ENCODE measurements at places on chromosomes 7 and 10. TPM values are rescaled to one million over a fixed set of nuclear protein-coding genes. Genes with fewer than 3 reads are reported as not detected.

DNA sequence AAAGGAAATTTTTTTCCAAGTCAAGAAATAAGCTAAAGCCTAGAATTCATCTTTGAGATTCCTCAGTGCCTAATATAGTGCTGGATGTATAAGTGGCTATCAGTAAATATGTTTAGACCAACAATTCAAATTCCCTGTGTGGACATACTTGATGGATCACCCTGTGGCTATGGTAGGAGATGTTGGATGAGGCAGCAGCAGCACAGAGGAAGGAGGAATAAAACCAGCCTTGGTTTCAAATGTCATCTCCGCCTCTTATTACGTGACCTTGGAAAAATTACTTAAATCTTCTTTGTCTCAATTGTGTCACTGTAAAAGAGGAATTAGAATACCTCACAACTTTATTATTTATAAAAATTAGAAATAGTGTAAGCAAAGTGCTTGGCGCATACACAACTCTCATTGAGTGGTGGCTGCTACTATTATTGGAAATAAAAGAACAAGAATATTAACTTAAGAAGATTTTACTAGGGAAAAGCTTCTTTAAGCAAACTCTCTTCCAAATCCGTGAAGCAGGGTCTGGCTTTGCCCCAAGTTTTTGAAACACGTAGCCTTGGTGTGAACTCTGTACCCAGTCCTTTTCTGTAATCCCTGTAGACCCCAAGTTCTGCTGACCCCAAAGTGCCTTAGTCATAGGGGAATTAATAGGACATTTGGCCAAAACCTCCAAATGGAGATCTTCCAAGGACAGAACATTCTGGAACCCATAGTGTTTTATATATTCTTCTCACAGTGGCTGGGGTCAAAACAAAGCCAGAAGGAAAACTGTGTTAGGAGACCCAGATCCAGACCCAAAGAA lies 283.8 kb downstream of the PTEN start:
- no peak for DNase-seq

GRCh38 chr10:3874990-3875841 lies 90.2 kb upstream of the KLF6 start:
- DNase-seq: no peak

DNA sequence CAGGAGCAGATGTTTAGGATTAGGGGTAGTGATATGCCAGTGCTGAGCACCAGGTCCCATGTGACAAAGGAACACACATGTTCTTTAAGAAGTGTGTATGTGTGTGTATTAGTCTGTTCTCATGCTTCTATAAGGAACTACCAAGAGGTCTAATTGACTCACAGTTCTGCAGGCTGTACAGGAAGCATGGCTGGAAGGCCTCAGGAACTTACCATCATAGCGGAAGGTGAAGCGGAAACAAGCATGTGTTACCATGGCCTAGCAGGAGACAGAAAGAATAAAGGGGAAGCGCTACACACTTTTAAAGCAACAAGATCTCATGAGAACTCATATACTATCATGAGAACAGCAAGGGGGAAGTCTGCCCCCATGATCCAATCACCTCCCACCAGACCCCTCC lies 22.8 kb upstream of the PDZD8 start:
- DNase-seq: no peak

DNA sequence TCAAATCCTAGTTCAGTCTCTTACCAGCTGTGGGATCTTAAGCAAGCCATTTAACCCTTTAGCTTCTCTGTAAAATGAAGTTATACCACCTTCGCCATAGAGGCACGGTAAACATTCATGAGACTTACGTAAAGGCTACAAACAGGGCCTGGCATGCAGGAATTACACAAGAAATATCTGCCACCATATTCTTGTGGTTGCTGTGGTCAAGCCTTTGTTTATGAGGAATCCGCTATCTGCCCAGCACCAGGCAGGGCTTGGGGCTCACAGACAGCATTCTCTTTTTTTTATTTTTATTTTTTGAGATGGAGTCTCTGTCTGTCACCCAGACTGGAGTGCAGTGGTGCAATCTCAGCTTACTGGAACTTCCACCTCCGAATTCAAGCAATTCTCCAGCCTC lies 9.9 kb downstream of the AIFM2 start:
- no peak for DNase-seq

DNA sequence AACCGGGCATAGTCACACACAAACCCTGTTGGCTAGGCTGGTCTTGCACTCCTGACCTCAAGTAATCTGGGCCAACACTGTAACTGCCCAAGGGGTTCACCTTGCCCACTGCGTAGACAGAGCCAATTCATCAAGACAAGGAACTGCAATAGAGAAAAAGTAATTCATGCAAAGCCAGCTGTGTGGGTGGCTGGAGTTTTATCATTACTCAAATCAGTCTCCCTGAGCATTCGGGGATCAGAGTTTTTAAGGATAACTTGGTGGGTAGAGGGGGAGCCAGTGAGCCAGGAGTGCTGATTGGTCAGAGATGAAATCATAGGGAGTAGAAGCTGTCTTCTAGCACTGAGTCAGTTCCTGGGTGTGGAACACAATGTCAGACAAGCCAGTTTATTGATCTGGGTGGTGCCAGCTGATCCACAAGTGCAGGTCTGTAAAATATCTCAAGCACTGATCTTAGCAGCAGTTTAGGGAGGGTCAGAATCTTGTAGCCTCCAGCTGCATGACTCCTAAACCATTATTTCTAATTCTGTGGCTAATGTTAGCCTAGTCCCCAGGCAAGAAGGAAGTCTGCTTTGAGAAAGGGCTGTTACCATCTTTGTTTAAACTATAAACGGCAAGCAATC lies 15.6 kb upstream of the FXYD4 start:
- peak; percentile 58 for DNase-seq

GRCh38 chr10:15715619-15716227 lies 4.0 kb downstream of the ITGA8 start:
- DNase-seq: peak; percentile 39

Gene SEPHS1
- total RNA-seq: 60.7 TPM

GRCh38 chr10:75782463-75783248 lies 351.2 kb downstream of the LRMDA start:
- no peak for DNase-seq

Gene EFCAB10
- total RNA-seq: not detected

- DNase-seq: no peak
Observed at GRCh38 chr10:7477538-7478334, 66.9 kb upstream of the SFMBT2 start.

Gene ZMYND11
- total RNA-seq: 65.5 TPM

Gene CYP2C19
- 0.12 TPM for total RNA-seq

DNA sequence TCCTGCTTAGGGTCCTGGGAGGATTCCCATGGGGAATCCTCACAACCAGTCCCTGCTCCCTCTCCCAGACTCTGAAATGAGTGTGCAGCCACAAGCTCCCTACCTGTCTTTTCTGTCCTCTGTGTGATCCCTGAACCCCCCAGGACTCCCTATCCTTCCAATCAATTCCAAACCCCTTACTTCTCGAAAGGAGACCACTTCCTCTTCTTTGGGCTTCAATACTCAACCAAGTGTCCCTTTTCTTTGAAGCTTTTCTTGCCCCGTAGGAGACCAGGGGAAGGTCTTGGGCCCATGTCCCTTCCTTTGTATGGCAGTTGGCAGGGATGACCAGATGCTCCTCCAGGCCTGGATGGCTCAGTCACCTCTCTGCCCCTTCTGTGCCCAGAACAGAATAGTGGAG lies 1.7 kb downstream of the AEBP1 start:
- no peak for DNase-seq

DNA sequence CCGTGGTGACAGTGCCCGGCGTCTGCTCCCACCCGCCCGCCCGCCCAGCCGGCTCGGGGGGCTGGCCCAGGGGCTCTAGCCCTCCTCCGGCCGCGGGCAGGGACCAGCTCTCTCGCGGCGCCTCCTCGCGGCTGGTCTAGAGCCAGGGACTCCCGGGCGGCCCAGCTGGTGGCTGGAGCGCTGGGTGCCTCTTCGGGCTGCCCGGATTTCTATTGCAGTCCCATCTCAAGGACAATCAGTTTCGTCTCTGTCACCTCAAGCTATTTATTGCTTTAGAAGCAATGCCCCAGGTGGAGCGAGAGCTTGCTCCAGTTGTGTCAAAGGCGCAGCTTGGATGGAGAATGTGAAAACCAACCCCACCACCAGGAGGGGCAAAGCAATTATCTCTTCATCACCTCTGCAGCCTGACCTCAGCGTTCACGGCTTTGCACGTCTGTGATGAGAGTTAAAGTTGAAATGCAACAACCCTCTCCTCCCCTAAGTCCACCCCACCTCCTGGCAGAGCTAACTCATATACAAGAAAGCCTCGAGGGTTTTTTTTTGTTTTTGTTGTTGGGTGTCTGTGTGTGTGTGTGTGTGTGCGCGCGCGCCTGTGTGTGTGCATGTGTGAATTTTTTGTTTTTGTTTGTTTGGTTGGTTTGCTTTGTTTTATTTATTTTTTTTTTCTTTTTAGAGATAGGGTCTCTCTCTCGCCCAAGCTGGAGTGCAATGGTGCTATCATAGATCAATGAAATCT lies at the start of gene ITGA8:
TSS of gene ITGA8 (minus strand) at position 24 of the 736 bp plus-strand sequence. CDS start 151 bp downstream, outside the sequence.
- DNase-seq: no peak

DNA sequence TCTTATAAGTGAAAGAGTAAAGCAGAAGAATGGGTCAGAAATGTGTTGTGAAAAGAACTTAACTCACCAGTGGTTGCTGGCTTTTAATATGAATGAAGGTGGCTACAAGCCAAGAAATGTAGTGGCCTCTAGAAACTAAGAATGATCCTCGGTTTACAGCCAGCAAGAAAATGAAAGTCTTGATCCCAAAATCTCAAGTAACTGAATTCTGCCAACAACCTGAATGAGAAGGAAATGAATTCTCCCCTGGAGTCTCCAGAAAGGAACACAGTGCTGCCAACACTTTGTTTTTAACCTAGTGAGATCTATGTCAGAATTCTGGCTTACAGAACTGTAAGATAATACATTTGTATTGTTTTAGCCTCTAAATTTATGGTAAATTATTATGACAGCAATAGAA lies 193.0 kb downstream of the FZD1 start:
- no peak for DNase-seq

GRCh38 chr10:36872702-36873393 lies 252.6 kb upstream of the ANKRD30A start:
- DNase-seq: no peak
